ENCODE measurements at places on chromosomes 5 and 9.

- no peak for DNase-seq
Observed at GRCh38 chr9:36560771-36561170, 11.9 kb upstream of the MELK start.

- DNase-seq = no peak
Observed at GRCh38 chr5:14313986-14314690, 171.0 kb downstream of the TRIO start.

- no peak for DNase-seq
Observed at GRCh38 chr5:60161340-60161934, 267.9 kb upstream of the PDE4D start.

GRCh38 chr5:177141496-177141895 is 7.9 kb downstream of the NSD1 start:
- no peak for DNase-seq

DNA sequence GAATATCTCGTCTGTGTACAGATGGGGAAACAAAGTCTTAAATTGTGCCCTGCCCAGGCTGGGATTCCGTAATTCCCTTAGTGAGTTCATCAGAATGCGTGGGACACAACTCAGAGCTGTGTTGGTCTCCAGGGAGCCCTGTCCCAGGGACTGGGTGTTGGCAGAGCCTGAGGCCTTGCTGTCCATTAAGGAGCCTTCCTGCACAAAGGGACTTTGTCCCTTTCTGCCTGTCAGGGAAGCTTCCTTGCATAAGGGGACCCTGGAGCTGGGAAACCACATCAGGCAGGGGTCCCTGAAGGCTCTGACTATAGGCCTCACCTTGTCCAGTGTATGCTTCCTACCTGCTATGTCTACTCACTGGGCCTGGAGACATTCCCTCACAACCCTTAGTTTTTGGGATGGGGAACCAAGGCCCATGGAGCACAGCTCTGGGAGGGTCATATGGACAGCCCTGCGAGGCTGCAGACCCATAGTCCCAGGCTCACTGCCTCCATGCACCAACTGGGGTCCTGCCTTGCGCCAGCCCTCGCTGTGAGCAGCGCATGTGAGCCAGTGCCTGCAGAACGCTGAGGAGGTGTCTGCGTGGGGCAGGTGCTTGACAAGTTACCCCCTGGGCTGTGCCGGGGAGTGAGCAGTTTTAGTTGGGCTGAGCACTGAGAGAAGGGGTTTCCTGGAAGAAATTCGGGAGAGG is 1.6 kb downstream of the CARD19 start:
- DNase-seq = peak; percentile 0

- DNase-seq = no peak
Observed at GRCh38 chr9:8679371-8679822, 879.8 kb upstream of the DMAC1 start.

GRCh38 chr9:127769929-127770582 is 8.4 kb downstream of the SH2D3C start:
- no peak for DNase-seq

DNA sequence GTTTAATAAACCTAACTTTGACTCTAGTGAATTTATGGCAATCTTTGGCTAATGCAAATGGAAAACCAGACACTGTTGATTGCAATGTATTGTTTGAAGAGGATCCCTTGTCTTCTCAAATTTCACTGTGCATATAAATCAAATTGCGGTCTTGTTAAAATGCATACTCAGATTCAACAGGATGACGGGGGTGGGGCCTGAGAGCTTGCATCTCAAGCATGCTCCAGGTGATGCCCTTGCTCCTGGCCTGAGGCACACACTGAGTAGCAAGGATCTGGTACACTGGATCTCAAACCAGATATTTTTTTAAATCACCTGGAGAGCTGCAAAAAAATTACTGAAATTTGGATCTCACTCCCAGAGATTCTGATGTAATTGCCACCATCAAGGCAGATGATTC is 463.7 kb downstream of the DNAH5 start:
- DNase-seq = no peak

GRCh38 chr5:36492984-36493654 is 113.3 kb upstream of the SLC1A3 start:
- no peak for DNase-seq
